ENCODE measurements at places on chromosomes 1 and 21. TPM values are rescaled to one million over a fixed set of nuclear protein-coding genes. Genes with fewer than 3 reads are reported as not detected.
A peak's percentile ranks its signal among the peaks of the same experiment; 100 is the strongest.

Gene SLC9C2
- not detected for total RNA-seq

GRCh38 chr1:152811050-152811449 is 721 bp upstream of the LCE1B start:
- DNase-seq = no peak

- DNase-seq = no peak
These were observed 7.6 kb downstream of the DCLRE1B start for GRCh38 chr1:113912594-113913311.

GRCh38 chr1:84390226-84390625 is 8.1 kb upstream of the DNASE2B start:
- no peak for DNase-seq

DNA sequence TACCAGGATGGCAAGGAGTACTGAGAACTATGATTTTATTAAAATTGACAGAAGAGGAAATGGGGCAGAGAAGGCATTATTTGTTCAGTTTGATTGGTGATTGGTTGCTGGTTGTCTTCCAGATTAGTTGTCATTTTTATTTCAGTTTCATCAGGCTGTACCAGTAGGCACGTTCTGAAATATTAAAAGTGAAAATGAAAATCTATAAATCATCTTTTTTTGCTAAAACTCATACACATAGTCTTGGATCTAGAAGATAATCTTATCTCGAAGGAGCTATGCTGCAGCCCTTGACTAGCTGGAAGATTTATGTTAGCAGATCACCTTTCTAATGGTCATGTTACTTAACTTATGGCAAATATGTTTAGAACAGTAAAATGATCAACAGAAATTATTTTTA is 29.0 kb downstream of the NEK7 start:
- no peak for DNase-seq

- DNase-seq = peak; percentile 42
These were observed 168.8 kb downstream of the GABPA start for GRCh38 chr21:25903607-25904006.

DNA sequence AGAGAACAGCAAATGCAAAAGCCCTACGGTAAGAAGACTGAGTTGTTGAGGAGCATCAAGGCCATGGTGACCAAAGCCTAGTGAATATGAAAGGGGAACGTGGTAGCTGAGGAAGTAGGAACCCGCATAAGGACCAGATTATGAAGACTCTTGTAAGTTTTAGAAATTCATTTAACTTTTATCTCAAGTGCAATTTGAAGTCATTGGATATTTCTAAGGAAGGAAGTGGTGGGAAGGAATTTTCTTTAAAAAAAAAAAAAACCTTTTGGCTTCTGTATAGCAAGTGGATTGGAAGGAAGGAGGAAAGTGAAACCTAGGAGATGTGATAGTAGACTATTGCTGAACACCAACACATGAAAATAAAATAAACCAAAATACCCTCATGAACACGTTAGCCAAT is 119.0 kb downstream of the TNFSF18 start:
- DNase-seq = no peak

All from B cell (primary cell).